ENCODE measurements at places on chromosomes 5 and 9.

DNA sequence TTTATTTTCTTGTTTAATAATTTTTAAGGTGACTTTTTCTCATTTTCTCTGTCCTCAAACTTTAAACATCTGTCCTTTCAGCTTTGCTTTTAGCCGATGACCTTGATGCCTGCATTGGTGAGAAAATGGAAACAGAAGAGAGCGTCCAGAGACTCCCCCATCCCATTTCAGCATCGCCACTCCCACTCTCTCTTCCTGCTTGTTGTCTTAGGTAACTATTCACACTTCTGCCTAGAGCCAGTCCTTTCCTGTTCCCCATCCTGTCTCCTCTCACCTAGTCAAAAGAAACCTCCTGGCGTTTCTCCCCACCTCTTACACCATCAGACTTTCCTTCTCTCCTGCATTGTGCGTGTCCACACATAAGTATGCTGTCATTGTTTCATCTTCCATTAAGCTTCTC lies 124.6 kb downstream of the MAST4 start:
- peak; percentile 11 for DNase-seq

- no peak for DNase-seq
Observed at GRCh38 chr5:145502906-145503305, 332.2 kb downstream of the PRELID2 start.

DNA sequence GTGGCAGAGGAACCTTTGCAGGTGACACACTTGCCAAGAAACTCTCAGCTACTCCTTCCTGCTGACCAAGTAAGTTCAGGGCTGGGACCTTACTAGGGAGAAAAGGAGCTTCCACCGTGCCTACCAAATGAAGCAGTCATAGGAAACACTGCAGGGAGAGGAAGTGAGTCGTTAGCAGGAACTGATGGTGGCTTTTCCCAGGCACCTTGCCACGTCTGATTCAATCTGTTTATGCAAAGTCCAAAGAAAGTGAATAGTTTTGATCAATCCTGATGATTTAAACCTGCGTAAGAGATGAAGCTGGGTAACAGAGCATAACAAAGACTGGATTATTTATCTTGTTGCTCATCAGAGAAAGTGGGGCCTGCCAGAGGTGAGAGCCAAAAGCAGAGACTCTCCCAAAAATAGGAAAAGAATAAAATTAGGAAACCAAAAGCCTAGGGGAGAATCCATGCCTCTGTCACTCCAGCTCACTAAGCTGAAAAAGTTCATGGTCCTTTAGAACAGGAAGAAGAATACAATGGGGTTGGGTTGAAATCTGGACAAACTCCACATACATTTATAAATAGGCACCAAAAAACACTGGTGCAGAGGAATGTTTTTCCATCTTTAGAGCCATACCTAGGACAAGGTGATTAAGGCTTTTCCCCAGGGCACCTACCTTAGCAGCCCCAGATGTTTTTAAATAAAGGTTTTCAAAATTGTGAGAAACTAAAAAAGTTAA lies 9.3 kb upstream of the PFDN1 start:
- DNase-seq: no peak

- DNase-seq: no peak
Observed at GRCh38 chr9:126049896-126050604, 276.6 kb upstream of the MVB12B start.

- DNase-seq: no peak
Observed at GRCh38 chr5:116702776-116703175, 128.2 kb upstream of the SEMA6A start.

- no peak for DNase-seq
Observed at GRCh38 chr9:73357607-73358006, 205.9 kb downstream of the ANXA1 start.

DNA sequence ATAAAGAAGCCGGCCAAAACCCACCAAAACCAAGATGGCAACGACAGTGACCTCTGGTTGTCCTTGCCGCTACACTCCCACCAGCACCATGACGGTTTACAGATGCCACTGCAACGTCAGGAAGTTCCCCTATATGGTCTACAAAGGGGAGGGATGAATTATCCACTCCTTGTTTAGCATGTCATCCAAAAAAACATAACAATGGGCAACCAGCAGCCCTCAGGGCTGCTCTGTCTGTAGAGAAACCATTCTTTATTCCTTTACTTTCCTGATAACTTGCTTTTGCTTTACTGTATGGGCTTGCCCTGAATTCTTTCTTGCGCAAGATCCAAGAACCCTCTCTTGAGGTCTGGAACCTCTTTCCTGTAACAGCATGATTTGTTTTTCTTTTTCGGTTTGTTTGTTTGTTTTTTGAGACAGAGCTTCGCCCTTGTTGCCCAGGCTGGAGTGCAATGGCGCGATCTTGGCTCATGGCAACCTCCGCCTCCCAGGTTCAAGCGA lies 2.0 kb upstream of the UAP1L1 start:
- DNase-seq: no peak

GRCh38 chr5:14407746-14408175 lies 173.8 kb upstream of the OTULINL start:
- no peak for DNase-seq

DNA sequence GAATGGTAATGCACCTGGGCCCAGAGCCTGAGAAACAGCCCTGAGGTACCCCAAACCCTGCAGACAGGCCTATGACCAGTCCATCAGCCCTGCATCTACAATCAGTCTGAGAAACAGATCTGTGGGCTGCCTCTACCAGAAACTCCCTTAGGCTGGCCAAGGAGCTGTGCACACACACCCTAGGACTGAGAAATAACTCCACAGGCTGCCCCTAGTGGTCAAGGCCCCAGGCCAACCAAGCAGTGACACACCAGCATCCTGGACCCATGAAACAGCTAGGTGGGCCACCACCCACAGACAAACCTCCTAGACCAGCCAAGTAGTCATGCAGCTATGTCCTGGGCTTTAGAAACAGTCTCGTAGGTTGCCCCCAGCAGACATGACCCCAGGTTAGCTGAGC lies 253.6 kb upstream of the VLDLR start:
- DNase-seq: no peak

GRCh38 chr9:89218040-89218928 lies 39.7 kb upstream of the SHC3 start:
- no peak for DNase-seq

- DNase-seq: peak; percentile 57
Observed at GRCh38 chr9:133726401-133727276, 11.5 kb downstream of the SARDH start.

DNA sequence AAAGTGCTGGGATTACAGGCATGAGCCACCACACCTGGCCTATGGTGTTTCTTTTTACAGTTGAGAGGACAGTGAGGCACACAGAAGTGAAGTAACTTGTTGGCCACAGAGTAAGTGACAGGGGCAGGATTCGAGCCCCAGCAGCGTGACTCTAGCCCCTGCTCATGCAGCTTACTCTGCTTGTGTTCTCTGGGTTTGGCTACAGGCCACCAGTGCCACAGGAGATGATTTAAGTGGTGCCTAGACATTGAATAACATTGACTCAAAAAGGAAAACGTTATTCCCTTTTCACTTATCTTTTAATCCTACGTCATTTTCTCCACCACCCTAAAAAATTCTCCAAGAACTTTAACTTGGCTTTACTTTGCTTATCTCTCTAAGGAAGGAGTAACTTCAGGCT lies 61.4 kb downstream of the SNX24 start:
- DNase-seq: no peak

GRCh38 chr9:69809304-69809863 lies 11.2 kb upstream of the CFAP95 start:
- DNase-seq: no peak

DNA sequence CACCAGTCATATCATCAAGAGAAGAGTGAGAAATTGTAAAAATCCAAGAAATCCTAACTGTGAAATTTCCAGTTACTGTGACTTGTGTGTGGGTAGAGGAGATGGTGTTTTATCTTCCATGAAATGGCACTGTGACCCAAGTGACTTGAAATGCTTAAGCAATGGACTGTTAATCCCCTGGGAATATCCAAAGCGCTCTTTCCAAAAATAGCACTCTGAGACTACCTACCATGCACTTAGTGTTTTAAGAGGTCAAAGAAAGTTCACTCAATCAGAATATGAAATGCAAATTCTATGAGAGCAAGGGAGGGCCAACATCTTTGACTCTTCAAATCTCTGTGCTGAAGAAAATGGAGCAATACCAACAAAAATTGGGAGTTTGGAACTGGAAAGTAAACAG lies 244.0 kb downstream of the GABRB2 start:
- DNase-seq: no peak

DNA sequence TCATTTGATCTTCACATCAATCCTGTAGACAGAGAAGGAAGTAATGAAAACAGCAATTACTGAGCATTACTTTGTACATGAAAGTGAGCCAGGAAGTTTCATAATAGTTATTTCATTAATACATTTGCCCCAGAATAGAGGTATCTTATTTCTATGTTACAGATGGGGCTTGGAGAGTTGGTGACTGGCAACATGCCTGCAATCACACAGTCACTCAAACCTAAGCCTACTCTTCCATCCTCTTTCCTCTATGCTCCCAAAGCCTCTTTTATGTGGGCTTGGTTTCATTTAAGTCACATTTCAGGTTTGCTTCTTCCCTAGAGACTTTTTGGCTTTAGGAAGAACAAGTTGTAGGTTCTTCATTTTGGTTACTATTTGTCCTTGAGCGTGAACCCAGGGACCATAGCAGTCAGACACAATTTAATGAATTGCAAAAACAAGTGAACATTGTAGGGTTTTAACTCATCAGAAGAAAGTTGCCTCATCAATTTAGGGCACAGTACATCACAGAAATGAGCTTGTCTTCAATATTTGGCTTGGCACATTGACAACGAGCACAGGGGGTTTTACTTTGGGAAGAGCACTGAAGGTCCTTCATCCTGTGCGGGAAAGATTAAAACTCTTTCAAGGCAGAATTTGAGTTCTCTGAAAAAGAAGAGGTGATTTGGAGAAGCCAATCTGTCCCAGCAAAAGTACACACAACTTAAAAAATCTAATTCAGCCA lies 381.1 kb downstream of the TMEM38B start:
- DNase-seq: no peak

GRCh38 chr5:176501333-176501732 lies 35.9 kb downstream of the RNF44 start:
- DNase-seq: no peak

GRCh38 chr5:66164044-66164790 lies 20.1 kb downstream of the SREK1 start:
- no peak for DNase-seq

- DNase-seq: no peak
Observed at GRCh38 chr9:19127871-19128500, 694 bp upstream of the PLIN2 start.

DNA sequence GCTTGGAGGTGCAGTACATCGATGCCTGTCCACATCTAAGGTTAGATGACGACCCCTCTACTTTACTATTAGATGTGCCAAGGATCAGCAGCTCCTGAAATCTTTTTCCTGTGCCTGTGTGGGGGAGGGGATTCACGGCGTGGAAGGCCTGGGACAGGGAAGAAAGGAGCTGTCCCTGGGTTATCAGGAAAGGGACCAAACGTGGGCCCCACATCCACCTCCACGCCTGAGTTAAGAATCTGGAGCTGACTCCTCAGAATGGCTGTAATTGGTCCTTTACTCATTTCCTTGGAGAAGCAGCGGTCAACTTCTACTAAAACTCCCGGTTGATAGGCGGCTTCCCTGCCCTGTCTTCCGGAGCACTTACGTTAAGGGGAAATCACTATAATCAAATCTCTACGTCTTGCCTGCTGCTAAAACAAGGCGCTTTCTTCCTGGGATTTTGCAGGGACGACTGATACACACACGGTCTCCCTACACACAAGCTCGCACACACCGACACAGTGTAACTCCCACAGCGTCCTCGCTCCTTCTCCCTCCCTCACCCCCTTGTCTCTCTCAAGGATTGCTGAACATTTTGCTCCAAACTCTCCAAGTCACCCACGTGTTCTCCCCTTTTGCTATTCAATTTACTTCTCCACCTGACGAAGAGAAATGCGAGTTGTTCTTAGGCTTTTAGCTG lies 1.4 kb downstream of the PDE4D start:
- DNase-seq: no peak

- no peak for DNase-seq
Observed at GRCh38 chr9:91433180-91433579, 9.5 kb upstream of the NFIL3 start.

DNA sequence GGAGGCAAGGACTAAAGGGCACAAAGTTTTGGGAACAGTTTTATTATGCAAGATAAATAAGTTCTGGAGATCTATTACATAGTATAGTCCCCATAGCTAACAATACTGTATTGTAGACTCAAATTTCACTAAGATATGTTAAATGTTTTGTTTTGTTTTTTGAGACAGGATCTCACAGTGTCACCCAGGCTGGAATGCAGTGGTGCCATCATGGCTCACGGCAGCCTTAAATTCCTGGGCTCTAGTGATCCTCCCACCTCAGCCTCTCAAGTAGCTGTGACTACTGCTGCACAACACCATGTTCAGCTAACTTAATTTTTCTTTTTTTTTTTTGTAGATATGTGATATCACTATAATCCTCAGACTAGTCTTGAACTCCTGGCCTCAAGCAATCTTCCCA lies 109.6 kb downstream of the TRIM32 start:
- no peak for DNase-seq

DNA sequence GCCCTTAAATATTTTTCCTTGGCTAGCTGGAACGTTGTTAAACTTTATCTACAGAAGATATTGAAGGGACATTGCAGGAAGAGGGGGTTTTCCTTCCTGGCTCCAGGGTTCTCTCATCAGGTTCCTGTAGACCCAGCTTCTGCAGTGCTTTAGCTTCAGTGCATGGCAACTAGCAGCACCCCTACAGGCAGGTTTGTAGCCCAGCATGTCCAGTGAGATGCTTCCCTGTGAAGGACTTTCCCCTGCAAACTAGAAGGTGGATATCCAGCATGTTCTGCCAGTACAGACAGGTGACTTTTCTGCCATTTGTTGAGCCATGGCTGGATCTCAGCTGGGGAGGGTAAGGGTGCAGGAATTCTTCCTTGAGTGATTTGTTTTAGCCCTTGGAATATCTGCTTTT lies 10.4 kb downstream of the CCL28 start:
- DNase-seq: no peak

DNA sequence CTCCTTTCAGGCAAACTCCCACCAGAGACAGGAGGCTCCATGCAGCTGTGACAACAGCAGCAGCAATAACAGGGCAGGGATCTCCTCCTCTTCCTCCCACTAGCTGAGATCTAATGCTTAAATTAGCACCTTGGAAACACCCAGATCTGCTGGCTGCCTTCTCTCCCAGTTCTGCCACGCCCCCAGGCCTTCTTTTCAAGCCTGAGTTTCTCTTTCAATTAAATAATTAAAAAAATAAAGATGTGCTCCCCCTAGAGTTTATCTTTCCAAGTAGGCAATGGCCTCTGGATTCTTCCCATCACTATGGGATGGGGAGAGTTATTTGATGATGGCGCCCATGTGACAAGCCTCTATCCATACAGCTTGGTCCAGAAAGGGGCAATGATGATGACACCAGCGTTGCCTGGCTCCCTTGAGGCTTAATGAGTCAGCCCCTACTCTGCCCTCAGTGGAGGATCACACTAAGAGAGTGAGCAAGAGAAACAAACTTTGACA lies 3.8 kb downstream of the FAM219A start:
- no peak for DNase-seq

- no peak for DNase-seq
Observed at GRCh38 chr5:147309621-147310020, 74.8 kb downstream of the STK32A start.

GRCh38 chr9:94554439-94555331 lies at the start of gene PCAT7:
TSS of gene PCAT7 (plus strand) at chr9:94555083.
- DNase-seq: peak; percentile 63

GRCh38 chr9:93437996-93438395 lies 13.5 kb upstream of the FAM120A start:
- no peak for DNase-seq

GRCh38 chr9:99445371-99445891 lies 223.3 kb downstream of the SEC61B start:
- DNase-seq: no peak
